ENCODE measurements at places on chromosomes 11 and 22.
A peak's percentile ranks its signal among the peaks of the same experiment; 100 is the strongest.

- no peak for DNase-seq
Observed at GRCh38 chr11:73236854-73237253, 18.8 kb downstream of the P2RY2 start.

- DNase-seq, result no peak
Observed at GRCh38 chr22:19816372-19817119, 38.1 kb downstream of the GNB1L start.

DNA sequence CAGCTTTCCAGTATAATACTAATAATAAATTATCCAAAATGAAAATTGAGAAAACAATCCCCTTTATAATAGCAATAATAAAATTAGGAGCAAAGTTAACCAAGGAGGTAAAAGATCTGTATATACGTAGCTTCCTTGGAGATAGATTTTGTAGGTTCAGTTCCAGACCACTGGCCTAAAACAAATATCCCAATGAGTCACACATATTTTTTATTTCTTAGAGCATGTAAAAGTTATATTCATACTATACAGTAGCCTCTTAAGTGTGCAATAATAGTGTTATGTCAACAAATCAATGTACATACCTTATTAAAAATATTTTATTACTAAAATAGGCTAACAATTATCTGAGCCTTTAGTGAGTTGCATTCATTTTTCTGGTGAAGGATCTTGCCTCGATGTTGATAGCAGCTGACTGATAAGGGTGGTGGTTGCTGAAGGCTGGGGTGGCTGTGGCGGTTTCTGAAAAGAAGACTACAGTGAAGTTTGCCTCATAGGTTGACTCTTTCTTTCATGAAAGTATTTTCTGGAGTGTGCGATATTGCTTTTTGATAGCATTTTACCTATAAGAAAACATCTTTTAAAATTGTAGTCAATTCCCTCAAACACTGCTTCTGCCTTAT is 178.5 kb downstream of the ARHGAP42 start:
- no peak for DNase-seq

GRCh38 chr11:15446929-15447328 is 332.2 kb downstream of the INSC start:
- DNase-seq, result no peak

DNA sequence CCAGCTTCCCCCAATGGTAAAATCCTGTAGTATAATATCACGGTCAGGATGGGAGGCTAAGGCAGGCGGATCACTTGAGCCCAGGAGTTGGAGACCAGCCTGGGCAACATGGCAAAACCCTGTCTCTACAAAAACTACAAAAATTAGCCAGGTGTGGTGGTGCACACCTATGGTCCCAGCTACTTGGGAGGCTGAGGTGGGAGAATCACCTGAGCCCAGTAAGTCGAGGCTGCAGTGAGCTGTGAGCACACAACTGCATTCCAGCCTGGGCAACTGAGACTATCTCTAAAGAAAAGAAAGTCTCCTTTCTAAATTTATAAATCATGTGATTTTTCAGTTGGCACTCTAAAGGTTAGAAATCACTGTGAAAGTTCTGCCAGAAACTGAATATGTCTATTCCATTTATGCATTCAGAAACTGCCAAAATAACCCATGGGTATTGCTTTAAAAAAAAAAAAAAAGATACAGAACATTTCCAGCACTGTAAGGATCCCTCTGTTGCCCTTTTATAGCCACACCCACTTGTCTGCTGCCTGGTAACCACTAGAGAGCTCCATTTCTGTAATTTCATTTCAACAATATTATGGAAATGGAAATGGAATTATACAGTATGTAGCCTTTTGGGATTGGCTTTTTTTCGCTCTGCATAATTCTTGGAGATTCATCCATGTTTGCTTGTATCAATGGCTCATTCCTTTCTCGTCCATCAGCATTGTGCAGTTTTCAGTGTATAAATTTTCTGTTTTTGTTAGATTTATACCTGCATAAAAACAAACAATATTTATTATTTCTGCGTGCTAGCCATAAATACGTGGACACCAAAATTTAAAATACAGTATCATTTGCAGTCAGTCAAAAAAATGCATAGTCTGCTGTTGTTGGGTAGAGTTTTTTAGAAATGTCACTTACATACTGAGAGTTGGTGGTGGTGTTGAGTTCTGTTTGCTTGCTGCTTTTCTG is 9.4 kb downstream of the CDC45 start:
- no peak for DNase-seq

DNA sequence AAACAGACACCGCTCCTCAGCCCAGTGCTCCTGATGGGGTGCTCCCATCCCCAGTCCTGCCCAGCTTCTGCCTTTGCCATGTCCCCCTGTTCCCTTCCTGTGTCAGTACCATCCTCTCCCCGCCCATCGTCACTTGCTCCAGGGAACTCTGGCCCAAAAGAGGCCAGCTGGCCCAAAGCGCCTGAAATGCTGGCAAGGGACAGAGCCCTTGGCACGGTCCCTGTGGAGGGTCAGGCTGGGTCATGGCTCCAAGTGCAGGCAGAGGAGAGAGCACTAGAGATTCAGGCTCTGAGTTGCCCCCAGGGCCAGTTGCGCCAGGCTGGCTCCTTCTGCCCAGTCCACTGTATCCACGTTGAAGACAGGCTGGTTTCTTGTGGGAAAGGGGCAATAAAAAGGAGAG is 8.4 kb upstream of the HDHD5 start:
- no peak for DNase-seq

DNA sequence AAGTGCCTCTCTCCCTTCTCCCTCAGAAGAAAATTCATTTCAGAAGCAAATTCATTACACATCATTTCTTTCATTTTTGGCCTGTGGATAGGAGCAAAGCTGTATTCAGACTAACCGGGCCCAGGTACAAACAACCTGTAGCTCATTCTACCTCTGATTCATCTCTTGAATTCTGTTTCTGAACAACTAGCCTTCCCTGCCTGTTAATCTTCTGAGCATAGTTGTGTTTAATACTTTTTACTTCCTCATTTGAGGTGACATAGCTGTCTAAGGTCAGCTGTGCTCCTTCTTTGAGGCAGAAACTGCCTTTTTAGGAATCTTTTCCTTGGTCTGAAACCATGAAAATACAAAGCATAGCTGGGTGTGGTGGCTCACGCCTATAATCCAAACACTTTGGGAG is 12.6 kb upstream of the IL18BP start:
- no peak for DNase-seq

- DNase-seq, result no peak
Observed at GRCh38 chr11:86386746-86387145, 12.1 kb downstream of the CCDC81 start.

DNA sequence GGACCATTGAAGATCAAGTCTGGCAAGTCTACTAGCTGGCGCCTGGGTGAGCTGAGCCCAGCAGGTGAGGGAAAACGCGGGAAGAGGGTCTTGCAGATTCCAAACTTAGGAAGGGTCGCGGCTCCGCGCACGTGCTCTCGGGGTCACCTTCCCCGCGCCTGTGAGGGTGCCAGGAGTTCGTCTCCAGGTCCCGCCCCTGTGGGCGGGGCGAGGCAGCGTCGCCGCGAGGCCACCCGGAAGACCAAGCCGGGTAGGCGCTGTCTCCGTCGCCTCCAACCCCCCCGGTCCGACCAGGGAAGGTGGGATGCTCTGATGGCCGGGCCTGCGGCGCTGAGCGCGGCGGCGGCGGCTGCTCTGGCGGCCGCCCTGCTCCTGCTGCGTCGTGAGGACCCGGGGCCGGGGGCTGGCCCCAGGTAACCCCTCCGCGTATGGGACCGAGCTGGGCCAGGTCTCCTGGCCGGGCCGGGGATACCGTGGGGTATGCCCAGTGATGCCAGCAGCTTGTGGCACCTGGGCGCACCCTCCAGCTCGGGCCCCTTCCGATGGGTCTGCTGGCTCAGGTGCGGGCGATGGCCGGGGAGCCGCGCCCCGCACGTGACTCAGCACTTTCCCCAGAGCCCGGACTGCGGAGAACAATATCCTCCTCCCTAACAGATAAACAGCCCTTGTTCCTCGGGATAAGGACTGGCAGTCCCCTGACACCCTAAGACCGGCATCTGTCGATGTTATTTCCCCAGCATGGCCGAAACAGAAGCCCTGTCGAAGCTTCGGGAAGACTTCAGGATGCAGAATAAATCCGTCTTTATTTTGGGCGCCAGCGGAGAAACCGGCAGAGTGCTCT is at the start of gene HTATIP2:
TSS of gene HTATIP2 (plus strand) at position 215 of the 841 bp plus-strand sequence. CDS start at position 739, 524 bp downstream.
- peak; percentile 83 for DNase-seq

GRCh38 chr11:7495882-7496551 is 10.7 kb downstream of the OLFML1 start:
- no peak for DNase-seq

GRCh38 chr11:9092853-9093778 is 1.7 kb upstream of the SCUBE2 start:
- no peak for DNase-seq
